ENCODE measurements at places on chromosomes 7 and 10.

DNA sequence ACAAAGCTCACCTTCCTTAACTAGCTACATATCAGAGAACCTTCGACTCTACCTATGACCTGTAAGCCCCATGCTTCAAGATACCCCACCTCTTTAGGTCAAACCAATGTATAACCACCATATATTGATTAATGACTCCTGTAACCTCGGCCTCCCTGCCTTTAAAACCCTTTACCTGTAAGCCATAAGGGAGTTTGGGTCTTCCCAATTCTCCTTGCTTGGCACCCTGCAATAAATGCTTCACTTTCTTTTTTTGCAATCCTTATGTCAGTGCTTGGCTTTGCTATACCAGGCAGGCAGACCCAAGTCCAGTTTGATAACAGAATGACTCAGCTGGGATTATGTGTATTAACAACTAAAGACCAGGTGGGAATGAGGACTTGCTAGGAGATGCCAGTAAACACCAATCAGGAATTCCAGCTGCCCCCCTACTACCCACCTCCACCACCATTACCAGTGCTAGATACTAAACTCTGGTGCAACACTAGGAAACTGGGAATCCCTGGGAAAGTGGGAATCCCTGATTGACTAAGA, 22.0 kb upstream of the SLC35G1 start:
- DNase-seq, result no peak

DNA sequence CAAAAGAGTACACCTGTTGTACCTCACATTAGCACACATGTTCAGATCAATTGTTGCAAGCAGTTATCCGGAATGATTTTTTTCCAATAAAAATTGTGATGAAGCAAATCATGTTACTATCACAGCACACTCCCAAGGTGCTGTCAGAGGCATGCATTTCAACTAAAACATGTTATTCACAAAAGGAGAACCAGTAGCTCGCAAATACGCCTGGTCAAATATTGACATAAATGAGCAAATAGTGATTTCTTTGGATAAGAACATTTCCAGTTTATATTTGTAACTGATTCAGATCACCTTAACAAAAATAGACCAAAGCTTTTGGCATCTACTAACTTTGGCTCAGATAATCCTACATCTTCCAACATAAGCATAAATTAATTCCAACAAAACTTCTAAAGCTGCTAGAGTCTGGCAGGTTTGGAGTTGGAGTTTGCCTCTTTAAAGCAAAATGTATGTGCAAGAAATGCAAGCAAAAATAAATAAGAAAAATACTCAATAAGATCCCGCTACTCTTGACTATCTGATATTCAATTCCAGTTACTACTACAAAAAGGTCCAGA, 208.0 kb downstream of the SFMBT2 start:
- DNase-seq, result no peak

DNA sequence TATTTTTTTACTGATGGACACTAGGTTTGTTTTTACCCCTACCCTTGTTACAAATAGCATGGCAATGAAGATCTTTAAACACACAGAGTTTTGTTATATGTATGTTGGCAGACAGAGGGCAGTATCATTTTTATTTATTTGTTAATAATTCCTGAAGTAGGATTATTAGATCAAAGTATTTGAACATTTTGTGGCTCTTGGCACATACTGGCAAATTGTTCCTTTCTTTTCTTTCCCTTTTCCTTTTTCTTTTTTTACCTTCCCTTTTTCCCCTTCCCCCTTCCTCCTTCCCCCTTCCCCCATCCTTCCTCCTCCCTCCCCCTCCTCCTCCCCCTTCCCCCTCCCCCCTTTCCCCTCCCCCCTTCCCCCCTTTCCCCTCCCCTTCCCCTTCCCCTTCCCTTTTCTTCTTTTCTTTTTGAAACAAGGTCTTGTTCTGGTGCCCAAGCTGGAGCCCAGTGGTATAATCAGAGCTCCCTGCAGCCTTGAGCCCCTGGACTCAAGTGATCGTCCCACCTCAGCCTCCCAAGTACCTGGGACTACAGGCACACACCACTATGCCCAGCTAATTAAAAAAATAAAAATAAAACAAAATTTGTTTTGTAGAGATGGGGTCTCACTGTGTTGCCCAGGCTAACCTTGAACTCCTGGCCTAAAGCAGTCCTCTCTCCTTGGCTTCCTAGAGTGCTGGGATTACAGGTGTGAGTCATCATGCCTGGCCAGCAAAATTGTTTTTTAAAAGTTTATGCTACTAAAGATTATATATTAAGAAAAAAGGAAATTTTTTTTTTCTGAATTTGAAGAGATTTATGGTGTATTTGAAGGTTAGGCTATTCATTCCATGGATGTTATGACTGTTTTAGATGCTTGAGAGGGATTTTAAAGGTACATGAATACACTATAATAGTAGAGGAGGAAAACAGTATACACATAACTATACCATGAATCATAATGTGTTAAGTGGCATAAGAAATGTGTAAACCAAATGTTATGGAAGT, 39.3 kb downstream of the SEPTIN7 start:
- DNase-seq, result no peak

- no peak for DNase-seq
Measured at GRCh38 chr7:134669845-134670373, 23.3 kb downstream of the BPGM start.

- no peak for DNase-seq
Measured at GRCh38 chr7:87325576-87326370, 19.7 kb upstream of the CROT start.

DNA sequence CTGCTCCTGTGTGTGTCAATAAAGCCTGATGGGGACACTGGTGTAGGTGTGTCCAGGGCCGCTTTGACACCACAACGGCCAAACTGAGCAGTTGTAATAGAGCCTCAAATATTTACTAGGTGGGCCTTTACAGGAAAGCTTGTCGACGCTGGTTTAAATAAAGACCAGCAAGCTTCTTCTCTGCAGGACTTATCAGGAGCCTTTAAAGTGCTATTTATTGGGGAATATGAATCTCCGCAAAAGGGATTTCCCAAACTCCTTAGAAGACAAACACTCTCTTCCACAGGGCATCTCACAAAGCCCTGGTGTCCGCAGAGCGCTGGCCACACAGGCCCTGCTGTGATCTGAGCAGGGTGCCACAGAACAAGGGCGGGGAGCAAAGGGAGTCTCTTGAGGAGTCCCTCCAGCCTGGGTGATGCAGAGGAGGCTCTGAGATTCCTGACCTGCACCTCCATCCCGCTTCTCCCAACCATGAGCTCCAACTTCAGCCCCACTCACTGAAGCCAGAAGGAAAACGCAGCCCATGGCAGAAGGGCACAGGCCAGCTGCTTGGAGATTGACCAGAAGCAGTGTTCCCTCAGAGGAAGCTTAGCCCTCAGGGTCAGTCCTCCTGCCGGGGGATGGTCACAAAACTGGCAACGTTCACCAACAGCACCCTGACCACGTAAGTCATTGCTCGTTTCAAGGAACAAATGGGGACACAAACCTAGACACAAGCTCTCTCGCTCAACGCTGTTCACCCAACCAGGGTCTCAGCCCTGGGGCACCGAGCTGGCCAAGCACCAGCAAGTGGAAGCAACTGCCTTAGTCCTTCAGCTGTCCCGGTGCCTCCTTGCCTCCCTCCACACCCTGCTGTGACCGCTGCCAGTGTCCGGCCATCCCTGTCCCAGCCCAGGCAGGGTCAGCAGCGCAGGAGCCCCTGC, 129.5 kb downstream of the OAT start:
- no peak for DNase-seq

DNA sequence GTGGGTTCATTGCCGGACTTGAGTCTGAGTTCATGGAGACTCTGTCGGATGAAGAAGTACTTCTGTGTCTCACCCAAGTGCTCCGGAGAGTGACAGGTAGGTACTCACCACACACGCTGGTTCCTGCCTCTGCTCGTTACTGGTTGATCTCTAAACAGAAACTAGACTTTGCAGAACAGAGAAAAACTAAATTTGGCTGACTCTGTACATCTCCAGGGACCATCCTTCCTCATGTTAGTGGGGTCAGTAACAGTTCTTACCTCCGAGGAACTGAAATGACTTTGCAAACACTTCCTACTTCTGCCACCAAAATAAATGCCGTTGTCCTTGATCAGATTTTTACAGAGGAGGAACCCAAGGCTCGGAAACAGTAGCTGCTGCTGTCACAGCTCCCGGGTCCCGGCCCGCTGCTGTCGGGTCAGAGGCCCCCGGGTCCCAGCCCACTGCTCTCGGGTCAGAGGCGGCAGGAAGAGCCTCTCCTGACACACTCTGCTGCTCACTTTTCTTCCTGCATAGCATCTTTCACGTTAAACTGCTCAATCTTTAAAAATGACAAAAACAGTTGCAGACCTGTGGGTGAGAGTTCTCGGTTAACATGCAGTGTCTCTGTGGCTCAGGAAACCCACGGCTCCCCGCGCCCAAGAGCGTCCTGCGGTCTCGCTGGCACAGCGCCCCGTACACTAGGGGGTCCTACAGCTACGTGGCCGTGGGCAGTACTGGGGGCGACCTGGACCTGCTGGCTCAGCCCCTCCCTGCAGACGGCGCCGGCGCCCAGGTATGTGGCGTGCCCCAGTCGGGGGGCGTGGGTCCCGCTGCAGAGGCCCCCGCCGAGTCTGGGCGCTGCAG, 4.8 kb upstream of the MTG1 start:
- DNase-seq, result no peak

GRCh38 chr10:33248638-33249037, 85.8 kb downstream of the NRP1 start:
- DNase-seq, result no peak

- peak; percentile 88 for DNase-seq
Measured at GRCh38 chr7:77538281-77539212, 1.5 kb downstream of the PTPN12 start.

GRCh38 chr10:44752451-44753441, 158.4 kb upstream of the TMEM72 start:
- DNase-seq, result no peak

DNA sequence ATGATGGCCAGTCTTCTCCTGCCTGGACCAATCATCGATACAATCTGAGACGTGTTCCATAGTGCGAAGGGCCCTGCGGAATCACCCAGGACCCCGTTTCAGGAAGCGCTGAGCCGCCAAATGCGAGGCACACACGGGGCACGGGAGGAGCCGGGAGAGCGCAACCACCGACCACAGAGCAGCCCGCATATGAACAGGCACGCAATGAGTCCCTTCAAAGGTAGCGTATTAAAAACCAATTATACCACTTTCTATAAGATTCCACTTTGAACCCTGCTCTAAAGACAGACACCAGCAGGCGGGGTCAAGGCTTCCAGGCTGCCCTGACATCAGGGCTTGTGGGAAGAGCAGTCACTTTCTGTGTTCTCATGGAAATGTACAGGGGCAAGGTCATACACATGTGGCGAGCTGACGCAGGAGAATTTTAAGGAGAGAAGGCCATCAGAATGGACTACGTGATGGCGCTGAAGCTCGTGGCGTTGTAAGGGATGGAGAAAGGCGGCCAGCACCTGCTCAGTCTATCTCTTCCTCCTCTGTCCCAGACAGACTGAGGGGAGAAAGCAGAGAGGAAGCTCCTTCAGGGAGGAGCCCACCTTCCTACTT, 46.2 kb downstream of the AMZ1 start:
- DNase-seq, result no peak

GRCh38 chr10:46285966-46286620, 704 bp upstream of the ANTXRL start:
- DNase-seq, result no peak

GRCh38 chr10:129968853-129969183, 4.7 kb upstream of the EBF3 start:
- peak; percentile 9 for DNase-seq

DNA sequence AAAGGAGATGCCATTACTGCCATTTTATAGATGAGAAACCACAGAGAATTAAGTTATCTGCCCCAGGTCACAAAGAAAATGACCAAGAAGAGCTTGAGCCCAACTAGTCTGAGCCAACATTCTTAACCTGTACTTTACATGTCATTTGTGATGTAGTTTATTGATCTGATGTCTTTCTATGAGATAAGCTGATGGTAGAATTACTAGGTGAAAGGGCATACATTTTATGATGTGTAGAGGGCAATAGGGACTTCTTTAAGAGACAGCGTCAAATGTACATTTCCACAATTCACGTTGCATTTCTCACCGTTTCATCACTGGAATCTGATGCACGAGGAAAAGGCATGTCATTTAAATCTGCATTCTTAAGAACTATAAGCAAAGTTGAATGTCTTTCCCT, 11.3 kb downstream of the ACSL5 start:
- no peak for DNase-seq

All from HepG2 (cell line).